ENCODE measurements at places on chromosomes 3 and 15.
A peak's percentile ranks its signal among the peaks of the same experiment; 100 is the strongest.

- no peak for DNase-seq
Measured at GRCh38 chr15:86163816-86164215, 84.1 kb downstream of the AGBL1 start.

DNA sequence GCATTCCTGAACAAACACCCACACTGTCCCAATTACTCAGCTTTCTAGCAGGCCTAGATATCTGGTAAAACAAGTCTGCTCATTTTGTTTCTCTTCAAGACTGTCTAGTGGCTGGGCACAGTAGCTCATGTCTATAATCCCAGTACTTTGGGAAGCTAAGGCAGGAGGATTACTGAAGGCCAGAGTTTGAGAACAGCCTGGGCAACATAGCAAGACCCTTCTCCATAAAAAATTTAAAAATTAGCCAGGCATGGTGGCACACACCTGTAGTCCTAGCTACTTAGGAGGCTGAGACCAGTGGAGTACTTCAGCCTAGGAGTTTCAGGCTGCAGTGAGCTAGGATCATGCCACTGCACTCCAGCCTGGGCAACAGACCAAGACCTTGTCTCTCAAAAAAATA is 6.2 kb upstream of the PTPN23 start:
- no peak for DNase-seq

DNA sequence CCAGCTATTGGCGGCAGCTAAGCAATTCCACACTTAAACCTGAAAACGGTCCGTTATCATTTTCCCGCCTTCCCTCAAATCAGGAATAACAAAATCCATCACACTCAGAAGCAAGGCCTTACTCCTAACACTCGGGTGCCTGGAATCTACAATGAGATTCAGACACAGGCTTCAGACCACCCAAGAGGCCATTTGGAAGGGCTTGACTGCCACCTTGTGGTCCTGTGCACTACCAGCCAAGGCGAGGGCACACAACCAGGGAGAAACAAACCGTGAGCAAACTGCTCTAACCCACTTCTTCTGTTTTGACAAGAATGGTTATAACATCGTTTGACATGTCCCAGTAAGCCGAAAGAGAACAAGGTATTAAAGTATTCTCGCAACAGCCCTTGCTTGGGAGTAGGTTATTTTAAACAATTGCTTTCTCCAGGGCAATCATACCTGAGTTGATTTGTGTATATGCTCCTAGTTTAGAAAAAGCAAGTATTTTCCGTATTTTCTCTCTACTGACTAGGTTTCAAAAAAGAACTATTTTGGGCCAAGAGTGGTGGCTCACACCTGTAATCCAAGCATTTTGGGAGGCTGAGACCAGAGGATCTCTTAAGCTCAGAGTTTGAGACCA is 40.1 kb upstream of the TAFA4 start:
- DNase-seq = no peak

DNA sequence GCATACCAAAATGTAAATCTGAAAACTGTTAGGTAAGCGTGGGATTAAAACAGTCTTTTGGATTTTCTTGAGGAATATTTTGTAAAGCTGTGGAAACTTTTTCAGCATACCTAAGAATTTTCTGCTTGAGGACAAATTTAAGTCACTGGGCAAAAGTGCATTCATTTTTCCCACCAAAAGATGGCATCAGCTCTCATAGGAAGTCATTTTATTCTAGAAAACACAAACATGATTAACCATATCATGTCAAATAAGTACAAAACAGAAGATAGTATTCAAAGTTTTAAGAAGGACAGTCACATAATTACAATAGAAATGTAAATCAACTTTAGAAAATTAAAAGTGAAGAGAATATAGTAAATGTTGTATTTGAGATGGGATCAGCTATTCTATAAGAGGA is 63.5 kb downstream of the SLC49A4 start:
- DNase-seq = no peak

DNA sequence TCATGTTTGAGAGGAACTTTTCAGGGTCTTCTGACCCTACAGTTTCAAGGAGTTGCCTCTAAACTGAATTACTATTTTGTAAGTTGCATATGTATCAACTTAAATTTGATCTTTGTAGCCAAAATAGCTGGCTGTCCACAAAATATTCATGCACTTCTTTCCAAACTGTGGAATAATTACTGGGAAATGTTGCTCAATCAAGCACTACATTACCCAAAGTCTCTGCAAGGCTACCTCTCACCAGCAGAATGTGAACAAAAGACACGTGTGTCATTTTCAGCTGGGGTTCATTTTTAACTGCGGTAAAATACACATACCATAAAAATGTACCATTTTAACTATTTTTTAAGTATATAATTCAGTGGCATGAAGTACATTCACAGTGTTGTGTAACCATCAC is 320.4 kb downstream of the CTNNB1 start:
- DNase-seq = no peak

- DNase-seq = no peak
Measured at GRCh38 chr3:61699622-61700021, 138.3 kb downstream of the PTPRG start.

- DNase-seq = no peak
Measured at GRCh38 chr15:62104401-62104800, 37.6 kb downstream of the C2CD4A start.

DNA sequence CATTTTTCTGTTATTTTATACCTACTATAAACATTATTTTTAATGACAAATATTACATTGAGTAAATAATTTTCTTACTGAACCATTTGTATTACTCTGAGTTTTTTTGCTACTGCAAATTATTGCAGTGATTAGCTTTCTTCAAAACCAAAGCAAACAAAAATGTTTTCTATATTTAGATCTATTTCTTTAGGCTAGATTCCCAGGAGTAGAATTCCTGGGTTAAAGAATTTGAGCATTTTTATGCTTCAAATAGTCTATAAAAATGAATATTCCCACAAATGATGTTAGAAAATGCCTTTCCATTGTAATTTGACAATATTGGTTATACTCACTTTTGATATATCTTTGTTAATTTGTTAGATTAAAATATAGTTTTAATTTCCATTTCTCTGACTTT is 76.8 kb downstream of the LEKR1 start:
- no peak for DNase-seq

DNA sequence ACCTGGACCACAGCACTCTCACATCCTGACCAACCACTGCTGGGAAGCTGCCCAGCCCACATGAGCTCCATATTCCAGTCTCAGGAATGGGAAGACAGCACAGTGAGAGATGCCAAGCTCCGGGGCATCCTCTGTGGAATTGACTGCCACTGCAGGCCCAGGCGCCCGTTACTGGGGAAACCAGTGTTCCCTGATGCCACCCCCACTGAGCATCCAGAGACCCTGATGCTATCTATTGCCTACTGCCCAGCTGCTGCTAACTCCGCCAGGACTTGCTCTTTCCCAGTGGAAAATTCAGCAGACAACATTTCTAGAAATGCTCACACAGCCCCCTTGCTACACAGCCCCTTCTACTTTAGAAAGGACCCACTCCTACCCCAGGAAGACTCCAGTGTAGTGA is 57.6 kb downstream of the CYP19A1 start:
- DNase-seq = no peak

GRCh38 chr3:172152874-172153273 is 113.5 kb downstream of the FNDC3B start:
- no peak for DNase-seq

DNA sequence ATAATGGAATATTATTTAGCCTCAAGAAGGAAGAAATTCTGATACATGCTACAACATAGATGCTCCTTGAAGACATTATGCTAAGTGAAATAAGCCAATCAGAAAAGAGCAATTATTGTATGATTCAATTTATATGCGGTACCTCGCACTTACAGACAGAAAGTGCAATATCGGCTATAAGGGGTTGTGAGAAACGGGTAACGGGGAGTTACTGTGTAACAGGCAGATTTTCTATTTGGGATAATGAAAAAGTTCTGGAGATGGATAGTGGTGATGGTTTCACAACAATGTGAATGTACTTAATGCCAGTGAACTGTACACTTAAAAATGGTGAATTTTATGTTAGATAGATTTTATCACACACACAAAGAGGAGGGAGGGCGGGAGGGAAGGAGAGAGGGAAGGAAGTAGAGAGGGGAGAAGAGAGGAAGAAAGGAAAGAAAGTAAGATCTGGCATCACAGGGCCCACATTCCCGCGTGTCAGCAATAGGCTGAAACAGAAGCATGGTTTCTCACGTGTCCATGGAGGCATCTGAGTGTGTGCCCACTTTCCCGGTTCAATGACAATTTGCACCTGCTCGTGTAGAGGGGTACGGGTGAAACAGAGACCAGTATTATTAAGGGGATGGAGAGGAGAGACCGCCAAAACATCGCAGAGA is 700 bp upstream of the BLM start:
- no peak for DNase-seq

DNA sequence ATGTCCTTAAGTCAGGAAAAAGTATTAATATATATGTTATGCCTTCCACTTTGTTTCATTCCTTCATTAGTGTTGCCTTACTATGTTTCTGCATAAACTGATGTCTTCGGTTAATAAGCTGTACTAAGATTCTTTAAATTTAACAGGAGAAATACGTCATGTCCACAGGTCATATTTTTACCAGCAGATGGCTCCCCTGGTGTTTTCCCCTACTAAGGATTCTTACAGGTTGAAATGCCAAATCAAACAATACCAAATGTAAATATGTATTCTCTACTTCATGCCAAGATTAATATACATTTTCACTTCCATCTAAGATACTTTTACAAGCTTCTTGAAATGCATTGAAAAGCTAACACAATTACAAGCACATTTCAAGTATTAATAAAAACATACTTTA is 1602.1 kb downstream of the SI start:
- no peak for DNase-seq

- DNase-seq = no peak
Measured at GRCh38 chr3:45098310-45098709, 47.9 kb downstream of the CDCP1 start.

DNA sequence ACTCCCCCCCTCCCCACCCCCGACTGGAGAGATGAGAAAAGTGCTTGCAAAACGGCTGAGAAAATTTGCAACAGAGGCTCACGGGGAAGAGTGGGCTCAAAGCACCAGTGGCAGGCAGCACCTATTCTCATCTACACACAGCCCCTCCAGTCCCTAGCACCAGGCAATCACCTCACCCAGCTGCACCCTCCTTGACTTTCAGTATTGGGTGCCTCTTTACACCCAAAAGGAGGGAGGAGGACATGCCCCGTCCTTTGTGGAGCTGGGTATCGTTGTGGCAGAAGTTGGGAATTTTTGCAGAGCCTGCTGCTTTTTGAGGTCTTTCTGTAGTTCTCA is 182.8 kb upstream of the TOPAZ1 start:
- no peak for DNase-seq

DNA sequence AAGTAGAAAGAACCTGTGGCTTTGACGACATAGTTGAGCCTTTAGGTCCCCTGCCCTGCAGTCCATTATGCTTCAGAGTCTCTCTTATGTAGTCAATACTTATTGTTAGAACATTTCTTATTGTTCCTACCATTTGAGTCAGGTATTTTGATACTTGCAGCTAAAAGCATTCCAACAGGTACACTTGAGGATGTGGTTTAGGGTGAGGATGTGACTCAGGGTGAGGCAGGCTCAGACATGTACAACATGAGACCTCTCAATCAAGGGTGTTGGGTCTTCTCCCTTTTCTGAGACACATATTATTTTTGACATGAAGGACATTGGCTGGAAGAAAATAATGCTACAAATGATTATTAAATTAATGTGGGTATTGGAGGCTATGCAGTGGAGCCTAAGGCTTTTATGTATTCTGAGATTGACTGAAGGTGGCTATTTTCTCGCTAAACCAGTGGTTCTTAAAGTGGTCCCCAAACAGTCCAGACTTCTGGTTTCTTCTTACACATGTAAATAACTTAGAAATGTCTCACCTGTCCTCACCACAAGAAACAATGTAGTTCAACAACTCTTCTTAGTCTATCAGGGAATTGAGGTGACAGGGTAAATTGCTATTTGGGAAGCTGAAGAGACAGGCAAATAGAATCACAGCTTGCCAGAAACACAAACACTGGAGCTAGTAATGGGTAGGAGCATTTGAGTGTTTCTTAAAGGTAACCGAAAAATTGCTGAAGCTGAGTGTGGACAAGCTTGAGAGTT is 135.5 kb upstream of the ZPLD1 start:
- peak; percentile 4 for DNase-seq

DNA sequence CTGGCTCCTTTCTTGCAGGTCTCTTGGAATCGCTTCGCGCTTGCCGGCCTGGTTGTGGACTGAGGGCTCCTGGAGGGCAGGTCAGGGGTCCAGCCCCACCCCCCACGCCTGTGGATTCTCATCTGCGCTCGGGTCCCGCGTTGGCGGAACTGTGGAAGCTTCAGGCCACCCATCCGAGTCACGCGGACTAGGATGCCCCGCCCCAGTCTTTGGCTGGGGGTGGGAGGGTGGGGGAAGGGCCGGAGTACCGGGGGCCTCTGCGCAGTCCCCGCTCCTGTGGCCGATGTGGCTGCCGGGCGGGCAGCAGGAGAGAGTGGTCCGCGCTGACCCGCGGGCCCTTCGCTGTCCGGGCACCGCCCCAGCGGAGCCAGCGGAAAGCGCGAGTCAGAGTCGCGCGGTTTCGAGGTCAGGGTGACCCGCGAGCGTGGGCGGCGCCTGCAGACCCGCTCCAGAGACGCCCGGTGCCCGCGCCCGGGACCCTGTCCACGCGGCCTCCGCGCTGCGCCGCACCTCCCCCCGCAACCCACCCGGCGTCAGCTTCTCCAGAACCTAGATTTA is 114.2 kb downstream of the KLF13 start:
- DNase-seq = peak; percentile 62

DNA sequence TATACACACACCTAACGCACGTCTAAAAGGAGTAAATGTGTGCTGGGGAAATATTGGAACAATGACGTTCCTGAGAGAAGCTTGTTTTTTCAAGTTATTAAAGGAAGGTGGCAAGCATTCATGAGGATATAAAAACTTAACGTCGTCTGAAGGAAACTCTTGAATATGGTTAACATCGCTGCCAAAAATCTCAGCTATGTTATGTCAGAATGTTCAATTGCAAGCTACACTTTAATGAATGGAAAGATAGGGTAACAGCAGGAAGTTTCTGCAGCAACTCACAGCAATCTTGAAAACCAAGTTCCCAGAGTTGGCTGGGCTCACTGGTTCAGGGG is 54.3 kb upstream of the MEF2A start:
- no peak for DNase-seq

DNA sequence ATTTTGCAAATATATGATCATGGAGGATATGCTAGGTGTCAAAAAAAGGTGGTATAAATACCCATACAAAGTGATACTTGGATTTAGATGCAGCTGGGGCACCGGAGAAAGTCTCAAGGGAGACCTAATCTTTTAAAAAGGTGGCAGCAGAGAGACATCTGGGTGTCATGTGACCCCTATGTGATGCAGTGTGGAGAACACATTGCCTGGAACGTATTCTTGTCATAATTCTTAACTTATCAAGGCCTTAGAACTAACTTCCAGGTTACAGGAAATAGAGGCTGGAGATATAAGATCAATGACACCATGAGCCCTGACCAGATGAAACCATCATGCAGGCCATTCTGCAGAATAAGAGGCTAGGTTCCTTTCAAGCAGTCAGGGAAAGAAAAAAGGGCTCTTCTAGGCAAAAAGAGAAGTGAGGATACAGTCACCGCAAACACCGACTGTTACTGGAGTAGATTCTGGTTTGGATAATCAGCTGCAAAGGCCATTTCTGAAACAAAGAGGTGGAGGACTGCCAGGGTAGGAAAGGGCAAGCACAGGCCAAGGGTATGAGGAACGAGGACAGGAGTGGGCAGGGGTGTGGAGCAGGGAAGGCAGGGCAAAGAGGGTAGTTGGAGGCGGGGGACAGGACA is 100.6 kb downstream of the OXNAD1 start:
- DNase-seq = no peak

Measured in GM06990 (cell line).